ENCODE measurements at places on chromosomes 5 and 9. TPM values are rescaled to one million over a fixed set of nuclear protein-coding genes. Genes with fewer than 3 reads are reported as not detected.

DNA sequence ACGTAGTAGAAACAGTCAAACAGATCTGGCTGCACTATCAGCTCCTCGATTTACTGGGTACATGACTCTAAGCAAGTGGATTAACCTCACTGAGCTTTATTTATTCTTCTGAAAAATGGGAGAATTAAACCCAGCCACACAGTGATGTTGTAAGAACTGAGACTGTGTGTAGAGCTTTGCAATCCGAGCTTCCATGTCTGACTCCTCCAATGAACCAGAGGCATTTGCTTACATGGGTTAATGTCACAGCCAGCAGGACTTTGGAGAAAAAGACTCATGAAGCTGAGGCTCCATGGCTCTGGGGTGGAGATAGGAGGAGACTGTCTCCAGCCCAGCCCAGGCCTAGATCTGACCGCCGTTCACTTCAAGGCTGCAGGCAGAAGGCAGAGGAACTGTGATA lies 201.3 kb downstream of the CDK5RAP2 start:
- DNase-seq = no peak
- H3K36me3 ChIP-seq = no peaks in the 10 kb centered on the region
- H3K4me1 ChIP-seq = no peaks in the 10 kb centered on the region
- H3K27me3 ChIP-seq = no peaks in the 10 kb centered on the region
- no peak overlapping the region for H3K27ac ChIP-seq

GRCh38 chr5:13580058-13580457 lies 364.4 kb downstream of the DNAH5 start:
- H3K4me3 ChIP-seq = no peak overlapping the region
- H3K4me1 ChIP-seq = peaks cover 12% of the 10 kb centered on the region
- no peak overlapping the region for H3K27ac ChIP-seq

DNA sequence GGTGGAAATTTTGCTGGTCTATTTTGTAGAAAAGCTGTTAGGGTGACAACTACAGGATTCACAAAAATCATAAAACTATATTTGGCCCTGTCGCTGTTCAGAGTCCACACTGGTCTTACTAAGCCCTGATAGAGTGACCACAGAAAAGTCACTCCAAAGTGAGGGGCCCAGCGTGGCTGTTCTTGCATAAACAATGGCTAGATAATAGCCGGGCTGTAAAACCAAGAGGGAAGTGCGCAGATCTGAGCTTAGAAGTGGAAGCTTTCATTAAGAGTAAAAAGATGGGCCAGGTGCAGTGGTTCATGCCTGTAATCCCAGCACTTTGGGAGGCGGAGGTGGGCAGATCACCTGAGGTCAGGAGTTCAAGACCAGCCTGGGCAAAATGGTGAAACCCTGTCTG lies 15.5 kb upstream of the CTSL start:
- no peak overlapping the region for H3K27ac ChIP-seq
- H3K27me3 ChIP-seq = no peaks in the 10 kb centered on the region
- DNase-seq = no peak
- peaks cover 7% of the 10 kb centered on the region for H3K4me1 ChIP-seq

- no peaks in the 10 kb centered on the region for H3K27me3 ChIP-seq
- no peak overlapping the region for H3K4me3 ChIP-seq
- H3K4me1 ChIP-seq = no peaks in the 10 kb centered on the region
- no peak overlapping the region for H3K27ac ChIP-seq
- DNase-seq = no peak
- H3K36me3 ChIP-seq = no peaks in the 10 kb centered on the region
Observed at GRCh38 chr5:58294598-58295305, 165.1 kb downstream of the PLK2 start.

GRCh38 chr9:115717711-115718173 lies 435.8 kb upstream of the PAPPA start:
- no peak for DNase-seq
- no peaks in the 10 kb centered on the region for H3K4me1 ChIP-seq
- H3K27ac ChIP-seq = no peak overlapping the region
- no peaks in the 10 kb centered on the region for H3K27me3 ChIP-seq
- H3K4me3 ChIP-seq = no peak overlapping the region
- no peaks in the 10 kb centered on the region for H3K36me3 ChIP-seq

- no peak overlapping the region for H3K27ac ChIP-seq
- no peak overlapping the region for H3K4me3 ChIP-seq
- H3K36me3 ChIP-seq = no peaks in the 10 kb centered on the region
Observed at GRCh38 chr5:124206540-124206939, 539.9 kb downstream of the ZNF608 start.

CD74 gene
- 176 TPM for total RNA-seq

- H3K27me3 ChIP-seq = no peaks in the 10 kb centered on the region
- H3K4me1 ChIP-seq = peaks cover 35% of the 10 kb centered on the region
- H3K27ac ChIP-seq = peak overlapping the region; percentile 89
- DNase-seq = no peak
Observed at GRCh38 chr9:75086541-75087288, 1.2 kb downstream of the NMRK1 start.

- no peaks in the 10 kb centered on the region for H3K36me3 ChIP-seq
- peaks cover 12% of the 10 kb centered on the region for H3K27me3 ChIP-seq
- no peak for DNase-seq
Observed at GRCh38 chr9:98809311-98810101, 2.0 kb downstream of the GALNT12 start.

CYLC2 gene
- not detected for total RNA-seq

ALG2 gene
- 43.6 TPM for total RNA-seq

NDFIP1 gene
- 68.1 TPM for total RNA-seq

GRCh38 chr9:74736646-74737045 lies 151.1 kb downstream of the TRPM6 start:
- H3K36me3 ChIP-seq = no peaks in the 10 kb centered on the region
- no peak overlapping the region for H3K4me3 ChIP-seq
- H3K27ac ChIP-seq = no peak overlapping the region
- no peak for DNase-seq

IFNB1 gene
- not detected for total RNA-seq

KLF9 gene
- 77.0 TPM for total RNA-seq

DNA sequence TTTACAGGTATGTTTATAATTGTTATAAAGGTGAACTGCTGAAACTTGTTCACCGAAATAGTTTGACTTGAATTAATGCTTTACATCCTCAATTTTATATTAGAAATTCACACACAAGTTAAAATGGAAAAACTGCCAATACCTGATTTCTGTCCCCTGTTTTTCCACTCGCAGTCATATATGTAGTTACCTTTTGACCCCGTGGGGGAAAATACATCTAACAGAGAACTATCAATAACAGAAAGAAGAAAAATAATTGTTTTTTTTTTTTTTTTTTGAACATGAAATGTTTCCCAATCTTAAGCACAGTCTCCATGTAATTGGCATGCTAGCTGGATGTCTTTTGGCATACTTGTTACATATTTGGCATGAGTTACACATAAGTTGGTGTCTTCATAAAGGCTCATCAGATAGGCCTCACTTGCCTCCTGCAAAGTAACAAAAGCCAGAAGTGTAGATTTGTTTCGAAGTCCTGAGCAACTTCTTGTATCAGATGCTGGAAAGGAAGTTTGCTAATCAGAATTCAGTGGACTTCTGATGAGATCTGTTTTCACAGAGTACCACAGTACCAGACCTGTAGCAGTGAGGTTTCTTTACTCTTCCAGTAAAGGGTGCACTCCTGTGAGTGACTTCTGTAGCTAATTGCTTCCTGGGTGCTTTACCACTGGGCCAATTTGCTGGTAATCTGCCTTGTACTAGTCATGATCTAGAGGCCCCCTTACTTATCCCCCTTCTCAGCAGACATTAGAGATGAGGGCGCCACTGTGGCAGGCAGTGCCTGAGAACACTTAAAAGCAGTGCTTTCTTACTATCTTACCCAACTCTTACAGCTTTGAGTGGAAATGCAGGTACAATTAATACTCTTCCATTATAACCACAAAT lies 36.2 kb upstream of the CXXC5 start:
- no peak overlapping the region for H3K27ac ChIP-seq
- H3K4me1 ChIP-seq = no peaks in the 10 kb centered on the region
- DNase-seq = no peak
- no peak overlapping the region for H3K4me3 ChIP-seq

- H3K27me3 ChIP-seq = no peaks in the 10 kb centered on the region
- no peaks in the 10 kb centered on the region for H3K4me1 ChIP-seq
- no peak overlapping the region for H3K4me3 ChIP-seq
- DNase-seq = no peak
- no peaks in the 10 kb centered on the region for H3K36me3 ChIP-seq
Observed at GRCh38 chr5:59850766-59851165, 42.8 kb downstream of the PDE4D start.

SLF1 gene
- total RNA-seq = 2.3 TPM

DNA sequence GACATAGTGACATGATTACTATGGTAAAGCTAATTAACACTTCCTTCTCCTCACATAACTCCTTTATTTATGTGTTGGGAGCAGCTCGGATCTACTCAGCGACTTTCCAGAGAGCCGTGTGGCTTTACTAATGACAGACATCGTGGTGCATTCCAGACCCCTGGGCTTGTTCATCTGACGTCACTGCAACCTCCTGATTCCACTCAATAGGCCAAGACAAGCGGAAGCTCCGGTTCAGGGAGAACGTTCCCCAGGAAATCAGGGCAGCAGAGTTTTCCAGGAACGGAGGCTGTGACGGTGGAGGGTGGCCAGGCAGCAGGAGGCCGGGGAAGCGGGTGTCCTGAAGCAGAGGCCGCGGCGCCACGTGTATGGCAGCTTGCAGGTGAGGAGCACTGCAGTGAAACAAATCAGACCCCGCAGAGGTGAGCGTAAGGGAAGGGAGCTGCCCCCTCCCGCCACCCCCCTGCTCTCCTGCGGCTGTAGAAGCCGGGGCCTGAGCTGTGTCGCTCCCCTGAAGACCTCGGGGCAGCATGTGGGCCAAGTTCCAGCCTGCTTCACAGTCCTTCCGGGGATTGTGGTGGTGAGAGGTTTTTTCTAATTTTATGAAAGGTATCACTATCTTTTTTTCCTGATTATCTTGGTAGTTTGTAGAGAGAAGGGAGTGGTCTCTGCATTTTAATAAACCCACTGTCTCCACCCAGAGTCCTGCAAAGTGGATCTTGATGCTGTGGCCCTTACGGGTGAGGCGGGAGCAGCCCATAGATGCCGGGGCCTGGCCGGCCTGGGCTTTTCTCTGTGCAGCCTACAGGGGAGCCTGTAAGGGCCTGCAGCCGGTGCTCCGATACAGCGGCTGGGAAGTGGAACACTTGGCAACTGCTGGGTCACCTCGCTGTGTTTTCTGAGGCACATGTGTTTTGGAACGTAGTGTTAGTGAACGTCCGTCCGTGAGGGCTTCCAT lies 220.4 kb upstream of the IRX4 start:
- DNase-seq = no peak
- H3K27ac ChIP-seq = no peak overlapping the region
- H3K4me1 ChIP-seq = no peaks in the 10 kb centered on the region
- no peak overlapping the region for H3K4me3 ChIP-seq
- no peaks in the 10 kb centered on the region for H3K36me3 ChIP-seq

DNA sequence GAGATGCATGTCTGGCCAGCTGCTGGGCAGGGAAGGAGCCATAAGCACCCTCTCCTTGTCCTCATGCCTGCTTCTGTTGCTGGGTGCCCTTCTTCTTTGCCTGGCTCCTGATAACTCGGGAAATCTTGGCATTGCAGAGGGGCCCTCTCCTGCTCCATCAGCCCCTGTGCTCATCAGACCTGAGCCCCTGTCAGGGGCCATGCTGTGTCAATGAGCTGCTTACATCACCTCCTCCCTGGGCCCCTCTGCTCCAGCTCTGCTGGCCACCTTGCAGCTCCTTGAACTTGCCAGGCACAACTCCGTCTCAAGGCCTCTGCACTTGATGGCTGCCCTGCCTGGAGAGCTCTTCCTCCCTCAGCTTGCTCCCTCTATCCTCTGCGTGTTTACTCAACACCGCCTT lies 194.3 kb downstream of the TTLL11 start:
- no peak overlapping the region for H3K27ac ChIP-seq
- DNase-seq = no peak
- no peaks in the 10 kb centered on the region for H3K27me3 ChIP-seq

GRCh38 chr9:69223605-69224004 lies 49.5 kb downstream of the TJP2 start:
- H3K36me3 ChIP-seq = peaks cover 70% of the 10 kb centered on the region
- H3K4me1 ChIP-seq = no peaks in the 10 kb centered on the region
- DNase-seq = no peak

TMC1 gene
- not detected for total RNA-seq

PHF24 gene
- 0.17 TPM for total RNA-seq

PCDHB11 gene
- total RNA-seq = 0.23 TPM

GRCh38 chr5:91126448-91126847 lies 256.7 kb downstream of the ARRDC3 start:
- no peaks in the 10 kb centered on the region for H3K36me3 ChIP-seq
- no peak overlapping the region for H3K27ac ChIP-seq
- H3K4me1 ChIP-seq = no peaks in the 10 kb centered on the region
- H3K4me3 ChIP-seq = no peak overlapping the region
- H3K27me3 ChIP-seq = no peaks in the 10 kb centered on the region
- no peak for DNase-seq

- H3K27ac ChIP-seq = no peak overlapping the region
- no peak overlapping the region for H3K4me3 ChIP-seq
- H3K36me3 ChIP-seq = no peaks in the 10 kb centered on the region
- DNase-seq = peak; percentile 69
- H3K4me1 ChIP-seq = peaks cover 16% of the 10 kb centered on the region
Observed at GRCh38 chr9:127876026-127876763, 1.3 kb downstream of the AK1 start.

NUTM2F gene
- total RNA-seq = not detected

DNA sequence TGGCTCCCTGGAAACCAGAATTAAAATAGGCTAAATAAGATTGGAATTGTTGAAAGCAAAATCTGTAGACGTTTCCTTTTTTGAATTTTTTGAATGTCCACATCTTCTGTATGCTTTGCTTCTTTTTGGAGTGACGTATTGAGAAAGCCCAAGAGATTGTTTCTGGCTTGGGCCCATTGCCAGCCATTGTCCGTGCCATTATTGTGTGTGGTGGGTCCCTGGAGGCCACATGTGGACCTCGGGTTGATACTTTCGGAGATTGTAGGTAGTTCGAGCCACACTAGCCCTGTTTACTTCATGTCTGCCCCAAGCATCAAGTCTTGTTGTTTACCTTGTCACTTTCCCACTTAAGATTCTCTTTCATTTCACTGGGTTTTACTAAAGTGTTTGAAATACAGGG lies 106.0 kb downstream of the PALM2AKAP2 start:
- H3K4me3 ChIP-seq = no peak overlapping the region
- no peaks in the 10 kb centered on the region for H3K4me1 ChIP-seq
- H3K36me3 ChIP-seq = no peaks in the 10 kb centered on the region
- no peaks in the 10 kb centered on the region for H3K27me3 ChIP-seq
- no peak for DNase-seq
- H3K27ac ChIP-seq = no peak overlapping the region

- H3K4me3 ChIP-seq = no peak overlapping the region
- H3K36me3 ChIP-seq = no peaks in the 10 kb centered on the region
- DNase-seq = no peak
- H3K4me1 ChIP-seq = no peaks in the 10 kb centered on the region
- H3K27ac ChIP-seq = no peak overlapping the region
Observed at GRCh38 chr9:105344283-105344682, 99.8 kb downstream of the SLC44A1 start.

- DNase-seq = no peak
- H3K4me1 ChIP-seq = peaks cover 1% of the 10 kb centered on the region
- H3K36me3 ChIP-seq = peaks cover 17% of the 10 kb centered on the region
- no peak overlapping the region for H3K27ac ChIP-seq
- no peaks in the 10 kb centered on the region for H3K27me3 ChIP-seq
- H3K4me3 ChIP-seq = no peak overlapping the region
Observed at GRCh38 chr5:181230551-181230950, 7.5 kb downstream of the TRIM41 start.

GRCh38 chr5:56094579-56095361 lies 100.0 kb upstream of the IL6ST start:
- H3K4me1 ChIP-seq = peaks cover 4% of the 10 kb centered on the region
- H3K27me3 ChIP-seq = no peaks in the 10 kb centered on the region
- H3K27ac ChIP-seq = no peak overlapping the region
- no peak overlapping the region for H3K4me3 ChIP-seq

All from liver (tissue), 10 donors.